Fibroblast of the aortic adventitia (primary cell): ENCODE measurements at places on chromosomes 13 and 19.
A peak's percentile ranks its signal among the peaks of the same experiment; 100 is the strongest.

DNA sequence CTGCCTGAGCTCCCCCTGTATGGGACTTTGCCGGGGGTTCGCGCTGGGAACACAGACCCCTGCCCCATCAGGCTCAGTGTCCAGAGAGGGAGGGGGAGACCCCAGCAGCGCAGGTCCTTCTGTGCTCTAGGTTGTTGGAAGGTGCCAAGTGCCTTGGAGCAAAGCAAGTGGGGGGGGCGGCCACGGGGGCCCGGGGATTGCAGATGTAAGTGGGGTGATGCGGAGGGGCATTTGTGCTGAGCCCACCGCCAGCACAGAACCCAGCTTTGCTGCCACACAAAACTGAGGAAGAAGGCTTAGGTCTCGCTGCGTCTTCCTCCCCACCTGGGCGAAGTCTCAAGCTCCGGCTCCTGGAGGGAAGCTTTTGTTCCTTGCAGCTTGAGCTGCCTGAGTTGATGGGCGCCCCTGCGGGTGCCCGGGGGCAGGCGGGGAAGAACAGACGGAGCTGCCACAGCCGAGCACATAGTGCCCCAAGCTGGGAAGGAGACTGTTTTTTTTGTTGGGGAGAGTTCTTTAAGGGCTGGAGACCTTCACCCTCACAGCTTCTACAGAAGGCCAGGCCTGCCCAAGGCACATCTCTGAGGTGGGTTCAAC lies 1.5 kb upstream of the NTN5 start:
- no peak for DNase-seq

DNA sequence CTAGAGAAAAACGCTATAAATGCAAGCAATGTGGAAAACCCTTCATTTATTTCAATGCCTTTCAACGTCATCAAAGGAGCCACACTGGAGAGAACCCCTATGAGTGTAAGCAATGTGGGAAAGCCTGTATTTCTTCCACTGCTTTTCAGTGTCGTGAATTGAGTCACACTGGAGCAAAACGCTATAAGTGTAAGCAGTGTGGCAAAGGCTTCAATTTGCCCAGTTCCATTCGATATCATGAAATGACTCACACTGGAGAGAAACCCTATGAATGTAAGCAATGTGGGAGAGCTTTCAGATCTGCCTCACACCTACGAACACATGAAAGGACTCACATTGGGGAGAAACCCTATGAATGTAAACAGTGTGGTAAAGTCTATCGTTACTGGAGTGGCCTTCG lies 27.4 kb downstream of the ZNF20 start:
- no peak for DNase-seq

GRCh38 chr19:3987619-3988371 lies 2.5 kb upstream of the EEF2 start:
- DNase-seq: peak; percentile 88

GRCh38 chr13:94674609-94675348 lies 37.6 kb downstream of the SOX21 start:
- DNase-seq: peak; percentile 57

DNA sequence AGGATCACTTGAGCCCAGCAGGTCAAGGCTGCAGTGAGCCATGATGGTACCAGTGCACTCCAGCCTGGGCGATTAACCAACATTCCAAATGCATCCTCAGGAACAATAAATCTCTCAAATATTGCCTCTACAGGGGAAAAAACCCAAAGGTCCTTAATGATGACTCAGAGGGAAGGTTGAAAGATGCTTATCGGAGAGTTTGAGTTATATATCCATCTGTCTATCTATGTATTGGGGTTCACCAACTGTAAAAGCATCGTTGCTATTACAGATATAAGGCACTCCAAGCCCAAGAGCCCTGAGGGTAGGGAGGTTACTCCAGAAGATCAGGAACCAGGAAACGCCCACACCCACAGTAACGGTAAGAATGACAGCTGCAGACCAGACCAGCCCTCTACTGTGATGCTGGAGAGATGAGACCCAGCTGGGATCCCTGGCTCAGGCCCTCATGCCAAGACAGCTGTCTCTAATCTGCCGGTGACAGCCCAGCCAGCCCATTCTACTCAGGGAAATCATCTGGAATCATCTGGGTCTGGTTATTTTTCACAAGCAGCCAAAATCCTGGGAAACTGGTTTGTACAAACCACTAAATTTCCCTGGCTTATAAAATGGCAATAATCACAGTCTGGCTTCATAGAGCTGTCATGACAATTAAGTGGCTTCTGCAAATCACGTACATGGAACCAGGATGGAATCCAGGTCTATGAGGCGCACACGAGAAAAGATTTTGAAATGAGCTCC lies 23.8 kb downstream of the TEX101 start:
- DNase-seq: peak; percentile 97

DNA sequence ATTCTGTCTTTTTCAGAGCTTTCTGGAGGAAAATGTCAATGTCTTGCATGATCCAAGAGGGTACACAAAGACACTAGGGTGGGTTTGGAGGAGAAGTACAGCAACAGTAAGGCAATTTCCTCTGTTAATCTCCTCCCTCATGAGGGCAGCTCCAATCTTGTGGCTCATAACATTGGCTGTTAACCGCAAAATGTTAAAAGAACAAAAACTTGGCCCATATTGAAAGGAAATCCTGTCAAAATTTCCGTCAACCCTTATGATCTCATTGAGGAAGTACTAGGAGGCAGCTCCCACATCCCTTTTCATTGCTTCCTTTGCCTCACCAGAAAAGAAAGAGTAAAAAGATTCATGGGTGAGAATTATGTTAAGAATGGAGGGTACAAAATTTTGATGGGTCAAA lies 11.6 kb downstream of the OXGR1 start:
- DNase-seq: peak; percentile 23

- DNase-seq: no peak
These were observed 3.0 kb downstream of the URI1 start for GRCh38 chr19:29945017-29945416.

DNA sequence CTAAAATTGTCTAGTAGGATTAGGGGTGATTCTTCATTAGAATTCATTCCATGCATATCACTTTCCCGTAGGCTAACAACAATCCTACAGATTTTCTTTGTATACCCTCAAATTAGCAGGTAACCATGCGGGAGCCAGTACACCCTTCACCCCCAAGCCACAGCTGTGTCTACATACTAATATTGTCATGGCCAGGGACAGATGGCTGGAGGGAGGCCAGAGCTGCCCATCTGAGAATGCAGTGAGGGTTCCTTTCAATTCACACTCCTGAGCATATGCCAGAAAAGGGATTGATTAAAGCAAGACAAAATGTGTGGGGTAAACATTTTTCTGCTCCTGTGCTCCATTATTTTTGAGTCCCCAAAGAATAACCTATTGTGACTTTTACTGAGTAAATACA lies 68.9 kb downstream of the FREM2 start:
- DNase-seq: no peak

DNA sequence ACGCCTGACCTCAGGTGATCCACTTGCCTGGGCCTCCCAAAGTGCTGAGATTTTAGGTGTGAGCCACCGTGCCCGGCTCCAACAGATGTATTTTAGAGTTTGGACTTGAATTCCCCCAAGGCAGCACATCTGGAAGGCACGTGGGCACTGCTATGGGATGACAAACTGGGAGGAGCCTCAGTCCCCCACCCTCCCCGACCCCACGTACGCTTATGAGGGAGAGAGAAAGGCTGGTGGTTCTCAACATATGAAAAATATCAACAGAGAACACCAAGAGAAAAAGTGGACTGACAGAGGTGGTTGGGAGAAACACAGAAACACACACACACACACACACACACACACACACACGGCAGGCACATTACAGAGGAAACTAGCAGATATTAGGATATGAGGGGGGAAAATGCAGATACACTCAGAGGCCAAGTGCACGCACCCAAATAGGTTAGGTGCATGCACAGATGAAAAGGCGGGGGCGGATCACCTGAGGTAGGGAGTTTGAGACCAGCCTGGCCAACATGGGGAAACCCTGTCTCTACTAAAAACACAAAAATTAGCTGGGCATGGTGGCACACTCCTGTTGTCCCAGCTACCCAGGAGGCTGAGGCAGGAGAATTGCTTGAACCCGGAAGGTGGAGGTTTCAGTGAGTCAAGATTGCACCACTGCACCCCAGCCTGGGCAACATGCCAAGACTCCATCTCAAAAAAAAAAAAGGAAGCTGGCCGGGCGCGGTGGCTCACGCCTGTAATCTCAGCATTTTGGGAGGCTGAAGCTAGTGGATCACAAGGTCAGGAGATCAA lies 3.2 kb downstream of the STX10 start:
- peak; percentile 48 for DNase-seq

GRCh38 chr19:7137120-7137519 lies 67.6 kb downstream of the ZNF557 start:
- no peak for DNase-seq

DNA sequence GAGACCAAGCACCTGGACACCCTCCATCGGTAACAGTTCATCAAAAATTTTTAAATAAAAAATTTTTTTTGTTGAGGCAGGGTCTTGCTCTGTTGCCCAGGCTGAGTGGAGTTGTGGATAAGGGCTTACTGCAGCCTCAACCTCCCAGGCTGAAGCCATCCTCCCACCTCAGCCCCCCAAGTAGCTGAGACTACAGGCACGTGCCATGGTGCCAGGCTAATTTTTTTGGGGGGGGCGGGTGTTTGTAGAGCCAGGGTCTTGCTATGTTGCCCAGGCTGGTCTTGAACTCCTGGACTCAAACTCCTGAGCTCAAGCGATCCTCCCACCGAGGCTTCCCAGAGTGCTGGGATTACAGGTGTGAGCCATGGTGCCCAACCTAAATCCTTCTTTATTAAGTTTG lies 4.7 kb downstream of the LGALS7B start:
- no peak for DNase-seq

- DNase-seq: no peak
These were observed 811.4 kb downstream of the DACH1 start for GRCh38 chr13:71055644-71056043.

GRCh38 chr13:33642374-33643065 lies 175.4 kb upstream of the RFC3 start:
- peak; percentile 89 for DNase-seq

DNA sequence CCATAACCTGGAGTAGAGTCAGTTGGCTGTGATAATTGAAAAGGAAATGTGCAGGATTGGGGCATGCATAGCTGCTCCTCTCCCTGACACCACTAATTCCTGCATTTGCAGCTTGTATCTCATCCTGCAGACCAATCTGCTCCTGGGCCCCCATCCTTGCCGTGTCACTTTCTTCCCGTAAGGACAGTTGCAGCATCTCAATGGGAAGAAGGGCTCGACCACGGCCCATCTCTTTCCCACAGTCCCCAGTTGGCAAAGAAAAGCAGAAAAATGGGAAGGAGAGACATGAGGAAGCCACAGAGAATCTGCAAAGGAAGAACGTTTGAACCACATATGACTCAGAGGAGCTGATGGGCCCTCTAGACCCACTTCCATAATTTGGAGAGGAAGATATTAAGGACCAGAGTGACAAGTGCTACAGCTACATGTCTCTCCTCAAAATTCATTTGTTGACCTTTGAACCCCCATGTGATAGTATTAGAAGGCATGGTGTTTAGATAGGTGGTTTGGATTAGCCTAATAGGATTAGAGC lies 1.8 kb upstream of the SIGLEC12 start:
- no peak for DNase-seq

GRCh38 chr19:23527797-23528196 lies 132.5 kb upstream of the ZNF91 start:
- DNase-seq: no peak

- no peak for DNase-seq
These were observed 2.0 kb downstream of the ZBTB7A start for GRCh38 chr19:4064496-4065260.

DNA sequence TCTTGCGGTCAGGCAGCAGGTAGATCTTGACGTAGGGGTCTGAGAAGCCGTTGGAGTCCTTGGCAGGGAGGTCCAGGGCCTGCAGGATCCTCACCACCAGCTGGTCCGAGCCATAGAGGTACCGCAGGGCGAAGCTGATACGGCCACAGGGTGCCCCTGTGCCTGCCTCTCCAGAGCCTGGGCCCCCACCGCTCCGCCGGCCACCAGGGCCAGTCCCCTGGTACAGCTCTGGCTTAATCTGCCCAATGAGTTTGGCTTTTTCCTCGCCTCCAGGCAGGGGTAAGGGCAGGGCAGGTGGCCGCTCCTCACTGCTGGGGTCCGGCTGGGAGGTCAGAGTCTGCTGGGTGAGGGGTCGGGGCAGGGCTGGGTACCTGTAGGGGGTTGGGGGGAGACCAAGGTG lies 9.9 kb downstream of the SYT3 start:
- no peak for DNase-seq

DNA sequence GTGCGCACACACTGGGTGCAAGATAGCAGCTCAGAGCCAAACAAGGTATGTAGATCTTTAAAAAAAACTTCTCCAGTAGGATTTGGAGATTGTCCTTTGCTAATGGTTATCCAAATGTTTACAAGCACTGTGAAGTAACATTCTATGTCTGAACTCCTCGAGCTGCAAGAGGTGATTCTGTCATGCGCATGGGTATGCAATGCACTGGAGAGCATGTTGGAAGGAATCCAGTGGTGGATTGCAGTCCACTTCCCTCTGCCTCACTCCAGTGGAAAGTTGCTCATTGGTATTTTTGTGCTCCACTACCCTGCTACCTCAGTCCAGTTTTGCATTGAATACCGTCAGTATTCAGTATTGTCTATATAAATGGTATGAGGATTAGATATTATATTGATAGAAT lies 132.1 kb downstream of the ATP8A2 start:
- no peak for DNase-seq

DNA sequence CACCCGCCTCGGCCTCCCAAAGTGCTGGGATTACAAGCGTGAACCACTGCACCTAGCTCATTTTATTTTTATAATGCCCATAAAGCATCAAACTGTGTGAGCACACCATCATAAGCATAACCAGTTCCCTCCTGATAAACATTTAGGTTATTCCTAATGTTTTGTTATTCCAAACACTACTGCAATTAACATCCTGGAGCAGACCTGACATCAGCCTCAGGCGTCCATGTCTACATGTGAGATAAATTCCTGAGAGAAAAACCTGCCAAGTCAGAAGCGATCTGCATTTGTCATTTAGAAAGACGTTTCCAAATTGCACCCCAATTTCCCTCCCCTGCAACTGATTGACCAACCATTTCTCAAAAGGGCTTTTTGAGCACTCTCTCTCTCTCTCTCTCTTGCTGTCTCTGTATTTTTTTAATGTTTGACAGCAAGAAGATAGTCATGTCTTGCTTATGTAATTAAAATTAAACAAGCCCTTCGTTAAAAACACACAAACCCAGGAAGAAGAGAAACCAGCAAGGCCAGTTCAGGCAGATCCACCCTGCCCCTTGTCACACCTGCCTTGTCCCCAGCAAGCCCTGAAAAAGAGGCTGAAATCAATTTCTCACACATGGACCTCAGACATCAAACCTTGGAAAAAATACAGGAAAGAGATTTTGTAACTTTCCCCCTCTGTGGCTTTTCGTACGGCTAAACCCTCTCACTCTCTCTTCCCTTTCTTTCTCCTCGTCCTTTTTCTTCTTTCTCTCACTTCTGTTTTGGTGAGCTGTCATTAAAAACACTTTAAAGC lies 9.9 kb downstream of the LYPD3 start:
- no peak for DNase-seq

GRCh38 chr13:106470576-106470975 lies 64.9 kb downstream of the EFNB2 start:
- no peak for DNase-seq

DNA sequence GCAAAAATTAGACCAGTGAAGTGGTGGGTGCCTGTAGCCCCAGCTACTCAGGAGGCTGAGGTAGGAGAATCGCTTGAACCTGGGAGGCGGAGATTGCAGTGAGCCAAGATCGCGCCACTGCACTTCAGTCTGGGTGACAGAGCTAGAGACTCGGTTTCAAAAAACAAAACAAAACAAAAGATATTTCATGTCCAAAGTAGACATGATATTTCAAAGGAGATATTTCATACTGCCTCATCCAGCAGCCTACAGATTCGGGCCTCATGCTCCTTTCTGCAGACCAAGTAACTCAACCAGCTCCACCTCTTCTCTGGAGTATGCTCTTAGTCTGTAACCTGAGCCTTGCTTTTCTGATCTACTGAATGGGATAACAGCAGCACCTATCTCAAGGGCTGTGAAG lies 15.0 kb downstream of the ZC3H4 start:
- DNase-seq: no peak
